ENCODE measurements at places on chromosomes 1 and 21.

DNA sequence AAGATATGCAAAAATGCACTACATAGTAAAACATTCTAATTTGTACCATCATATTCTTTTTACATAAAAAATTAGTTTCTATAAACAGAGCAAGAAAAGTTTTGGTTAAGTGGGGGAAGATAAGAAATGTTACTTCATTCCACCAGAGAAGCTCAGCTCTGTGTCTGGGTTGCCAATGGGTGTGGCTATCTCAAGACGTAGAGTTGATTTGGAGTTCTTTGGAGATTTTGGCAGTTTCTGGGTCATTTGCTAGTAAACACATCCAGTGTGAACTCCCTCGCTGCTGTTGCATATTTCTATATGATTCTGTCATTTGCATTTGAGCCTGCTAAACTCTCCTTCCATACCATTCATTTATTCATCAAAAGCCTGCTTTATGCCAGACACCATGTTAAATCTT lies 7.2 kb downstream of the RGL1 start:
- no peak for DNase-seq

DNA sequence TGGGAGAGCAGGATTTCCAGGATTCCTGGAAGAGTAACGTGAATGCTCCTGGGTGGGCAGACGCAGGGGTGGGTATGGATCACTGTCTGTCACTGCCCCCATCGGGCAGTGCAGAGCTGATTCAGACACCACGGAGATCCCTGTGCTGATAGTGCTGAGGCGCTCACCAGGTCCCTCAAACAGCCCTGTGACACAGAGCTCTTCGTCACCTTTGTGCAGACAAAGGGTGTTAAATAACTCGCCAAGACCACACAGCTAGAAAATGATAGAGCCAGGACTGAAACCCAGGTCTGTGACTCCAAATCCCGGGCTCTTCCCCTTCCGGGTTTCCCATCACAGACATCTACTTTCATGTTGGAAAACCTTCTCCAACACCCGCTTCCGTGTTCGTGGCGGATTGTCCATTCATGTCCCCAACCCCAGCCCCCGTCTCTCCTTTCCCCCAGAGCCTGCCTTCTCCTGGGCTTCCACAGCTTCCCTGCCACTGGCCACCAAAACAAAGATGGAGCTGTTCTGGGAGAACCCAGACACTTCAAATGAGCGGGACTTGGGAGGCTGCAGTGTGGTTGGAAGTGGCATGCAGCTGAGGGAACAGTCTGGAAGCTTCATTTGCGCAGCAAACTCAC lies 2.6 kb downstream of the EFHD2 start:
- no peak for DNase-seq

- no peak for DNase-seq
These were observed 26.0 kb upstream of the BCL9 start for GRCh38 chr1:147515045-147515869.

DNA sequence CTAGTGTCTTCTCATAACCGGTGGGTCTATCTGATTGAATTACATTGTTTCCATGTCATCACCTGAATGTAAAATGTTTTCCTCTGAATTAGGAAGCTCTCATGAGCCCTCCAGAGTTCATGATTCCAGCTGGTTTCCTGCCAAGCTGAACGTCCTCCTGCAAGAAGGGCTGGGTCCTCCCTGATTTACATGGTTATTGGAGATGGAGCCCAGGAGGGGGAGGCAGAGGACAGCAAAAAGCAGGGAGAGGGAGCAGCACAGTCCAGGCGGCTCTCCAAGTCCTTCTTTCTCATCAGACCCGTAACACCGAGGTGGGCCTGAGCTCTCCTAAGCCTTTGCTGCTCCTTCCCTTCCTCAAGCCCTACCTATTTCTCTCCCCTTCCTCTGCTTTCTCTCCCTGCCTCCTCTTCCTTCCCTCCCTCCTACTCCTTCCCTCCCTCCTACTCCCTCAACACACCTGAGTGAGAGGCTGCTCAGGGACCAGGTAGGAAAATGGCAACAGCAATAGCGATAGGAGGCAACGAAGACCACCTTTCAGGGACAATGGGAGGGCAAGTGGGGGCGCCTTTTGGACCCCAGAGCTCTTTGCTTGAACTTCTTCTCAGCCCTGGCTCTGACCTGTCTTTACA lies 265.9 kb downstream of the PRDM2 start:
- DNase-seq, result no peak

DNA sequence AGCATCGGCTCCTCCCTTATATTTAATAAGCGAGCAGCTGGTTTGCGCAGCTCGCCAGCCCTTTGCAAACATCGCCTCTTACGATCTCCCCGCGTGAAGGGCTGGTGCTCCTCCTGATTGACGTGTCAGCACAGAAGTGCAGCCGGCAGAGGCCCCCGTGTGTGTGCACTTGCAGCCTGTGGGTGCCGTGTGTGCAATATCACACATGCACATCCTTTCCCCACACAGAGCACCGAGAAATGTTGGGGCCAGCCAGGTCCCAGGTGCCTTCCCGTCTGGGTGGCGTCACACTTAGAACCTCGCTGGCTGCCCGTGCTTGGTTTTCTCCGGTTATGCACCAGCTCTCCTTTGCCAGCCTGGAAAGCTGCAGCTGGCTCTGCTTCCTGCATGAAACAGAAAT lies 126.6 kb upstream of the AJAP1 start:
- DNase-seq, result no peak

GRCh38 chr21:29295066-29295650 lies 3.6 kb upstream of the BACH1 start:
- DNase-seq, result no peak

- no peak for DNase-seq
These were observed 1.5 kb upstream of the RASSF5 start for GRCh38 chr1:206505702-206506355.

- no peak for DNase-seq
These were observed 13.5 kb downstream of the SUSD4 start for GRCh38 chr1:223350361-223350908.

DNA sequence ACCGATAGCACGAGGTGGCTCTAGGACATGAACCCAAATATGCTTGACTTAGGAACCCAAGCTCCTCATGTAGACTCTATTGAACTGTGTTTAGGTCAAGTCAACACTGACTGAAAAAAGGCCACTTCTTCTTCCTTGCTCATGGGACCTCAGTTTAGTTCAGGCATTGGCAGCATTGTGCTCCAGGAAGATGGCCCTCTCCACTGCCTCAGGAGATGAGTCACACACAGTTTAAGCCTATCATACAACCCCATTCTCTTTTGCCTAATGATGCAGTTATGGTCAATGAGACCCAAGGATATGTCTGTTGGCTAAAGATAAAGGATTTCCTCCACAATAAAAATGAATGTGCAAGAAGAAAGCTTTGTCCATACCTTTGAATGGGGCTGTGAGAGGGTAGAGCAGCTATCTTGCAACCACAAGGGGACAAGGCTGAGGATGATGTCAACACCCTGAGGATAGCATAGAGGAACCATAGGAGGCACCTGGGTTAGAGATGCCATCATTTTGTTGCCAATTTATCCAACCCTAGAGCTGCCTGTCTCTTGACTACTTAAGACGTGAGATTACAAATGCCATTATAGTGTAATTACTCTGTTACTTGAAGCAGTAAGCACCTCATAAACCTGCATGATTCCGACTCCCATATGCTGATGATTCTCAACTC lies 3.0 kb upstream of the TRIM63 start:
- DNase-seq, result no peak

- DNase-seq, result no peak
These were observed 50.4 kb upstream of the ADAM30 start for GRCh38 chr1:119946724-119947123.

- DNase-seq, result no peak
These were observed 21.5 kb downstream of the SEMA6C start for GRCh38 chr1:151124763-151125403.

DNA sequence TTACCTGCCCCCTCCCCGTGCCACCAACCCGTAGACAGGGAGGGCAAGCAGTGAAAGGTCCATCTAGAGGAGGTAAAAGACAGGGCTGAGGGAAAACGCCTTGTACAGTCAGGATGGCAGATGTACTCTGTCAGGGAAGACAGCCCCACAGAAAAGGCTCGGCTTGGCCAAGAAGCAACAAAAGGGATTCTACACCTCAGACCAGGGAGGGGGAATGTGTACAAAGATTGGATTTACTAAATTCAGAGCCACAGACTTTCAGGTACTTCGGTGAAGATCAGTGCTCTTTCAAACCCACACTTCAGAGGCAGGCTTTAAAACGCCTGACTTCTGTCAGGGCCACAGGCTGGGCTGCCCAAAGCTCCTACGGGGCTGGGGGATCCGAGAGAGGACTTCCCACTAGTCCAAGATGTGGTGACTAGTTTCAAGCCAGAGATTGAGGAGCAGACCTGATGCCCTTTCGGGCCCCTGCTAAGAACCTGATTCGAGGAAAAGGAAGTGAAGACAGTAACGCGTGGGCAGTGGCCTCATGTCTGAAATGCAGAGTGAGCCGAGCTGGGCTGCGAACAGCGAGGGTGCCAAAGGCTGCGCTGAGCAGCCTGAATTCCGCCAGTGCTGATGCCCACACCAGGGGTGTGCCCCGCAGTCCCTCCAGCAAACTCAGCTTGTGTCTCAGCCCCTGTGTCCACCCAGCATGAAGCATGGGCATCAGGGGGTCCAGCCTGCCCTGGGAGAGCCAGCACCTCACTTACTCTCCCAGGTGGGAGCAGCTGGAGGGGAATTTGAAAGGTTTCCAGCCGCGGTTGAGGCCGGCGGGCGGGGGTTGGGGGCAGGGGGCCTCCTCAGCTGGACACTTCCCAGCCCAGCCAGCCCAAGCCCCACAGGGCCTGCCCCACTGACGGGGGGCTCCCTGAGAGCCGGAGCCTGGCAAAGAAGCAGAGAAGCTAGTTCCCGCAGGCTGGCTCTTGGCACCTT lies 36.2 kb downstream of the KIAA1614 start:
- no peak for DNase-seq

GRCh38 chr1:56223968-56224367 lies 355.4 kb downstream of the PLPP3 start:
- no peak for DNase-seq

DNA sequence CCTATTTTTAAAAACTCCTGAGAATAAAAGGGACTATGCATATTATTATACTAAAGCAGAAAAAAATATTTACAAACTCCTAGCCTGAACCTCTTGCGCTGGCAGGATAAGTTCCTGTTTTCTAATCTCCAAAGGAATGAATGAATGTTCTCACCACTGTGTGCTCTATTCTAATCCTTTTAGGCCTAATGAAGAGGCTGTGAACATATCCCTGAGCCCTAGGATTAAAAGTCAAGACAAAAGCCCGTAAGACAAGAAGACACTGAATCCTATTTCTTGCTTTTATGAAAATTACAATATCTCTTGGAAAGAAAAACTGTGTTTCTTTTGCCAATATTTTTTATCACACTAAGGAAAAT lies 317.5 kb downstream of the HHAT start:
- no peak for DNase-seq

- no peak for DNase-seq
These were observed 208.3 kb upstream of the C1orf174 start for GRCh38 chr1:4108331-4108730.

DNA sequence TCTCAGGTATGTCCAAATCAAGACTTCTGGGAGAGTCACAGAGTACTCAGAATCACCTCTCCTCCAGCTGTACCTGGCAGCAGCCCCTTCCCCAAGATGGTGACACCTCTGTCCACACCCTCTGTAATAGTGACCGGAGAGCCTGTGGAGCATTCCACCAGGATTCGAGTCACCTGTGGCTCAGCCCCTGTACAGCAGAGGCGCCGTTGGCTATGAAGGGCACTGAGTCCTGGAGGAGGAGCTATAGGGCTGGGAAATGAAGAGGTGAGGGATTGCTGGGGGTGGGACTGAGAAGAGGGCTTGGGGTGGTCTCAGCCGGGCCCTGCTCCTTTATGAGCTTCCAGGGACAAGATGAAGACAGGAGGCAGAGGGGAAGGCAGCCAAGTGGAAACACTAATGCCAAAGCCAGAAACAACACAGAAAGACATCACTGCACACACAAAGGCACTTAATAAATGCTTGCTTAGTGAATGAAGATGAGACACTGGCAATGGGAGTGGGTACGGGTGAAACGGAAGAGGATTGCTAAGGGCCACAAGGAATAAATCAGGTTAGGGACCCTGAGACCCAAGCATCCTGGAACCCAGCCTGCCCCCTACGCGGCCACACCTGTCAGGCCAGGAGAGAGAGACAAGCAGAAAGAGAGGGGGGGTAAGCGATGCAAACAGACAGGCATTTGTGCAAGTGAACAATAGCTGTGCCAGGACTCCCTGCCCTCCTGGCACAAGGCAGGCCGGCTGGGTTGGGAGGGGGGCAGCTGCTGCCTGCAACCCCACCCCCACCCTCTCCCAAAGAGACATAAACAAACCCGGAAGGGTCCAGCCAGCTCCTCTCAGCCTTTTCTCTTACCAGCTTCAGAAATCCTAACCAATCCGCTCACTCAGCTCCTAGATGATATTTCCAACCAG lies 3.9 kb downstream of the ARHGEF2 start:
- DNase-seq, result no peak

- DNase-seq, result no peak
These were observed 52.5 kb upstream of the SCYL3 start for GRCh38 chr1:169946206-169946605.

DNA sequence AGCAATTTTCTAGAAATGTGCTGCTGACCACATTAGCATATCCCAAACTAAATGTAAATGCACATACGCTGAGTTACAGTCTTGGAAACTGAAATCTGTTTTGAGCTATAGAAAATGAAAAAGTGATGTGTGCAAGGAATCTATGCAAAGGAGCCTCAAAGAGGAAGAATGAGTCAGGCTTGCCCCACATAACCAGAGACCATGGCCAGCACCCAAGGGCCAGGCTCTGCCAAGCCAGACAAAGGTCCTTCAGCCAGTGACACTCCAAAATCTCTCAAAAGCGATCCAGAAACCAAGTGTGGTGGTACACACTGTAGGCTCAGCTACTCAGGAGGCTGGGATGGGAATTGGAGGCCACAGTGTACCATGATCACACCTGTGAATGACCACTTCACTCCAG lies 195.2 kb downstream of the TOMM20 start:
- no peak for DNase-seq

DNA sequence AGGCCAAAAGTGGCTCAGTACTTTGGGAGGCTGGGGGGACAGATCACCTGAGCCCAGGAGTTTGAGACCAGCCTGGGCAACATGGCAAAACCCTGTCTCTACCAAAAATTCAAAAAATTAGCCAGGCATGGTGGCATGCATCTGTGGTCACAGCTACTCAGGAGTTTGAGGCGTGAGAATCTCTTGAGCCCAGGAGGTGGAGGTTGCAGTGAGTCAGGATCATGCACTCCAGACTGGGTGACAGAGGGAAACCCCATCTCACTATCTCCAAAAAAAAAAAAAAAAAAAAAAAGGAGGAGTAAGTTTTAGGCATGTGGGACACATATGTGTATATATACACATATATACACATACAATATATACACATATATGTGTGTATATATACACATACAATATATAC lies 165.3 kb upstream of the DPYD start:
- DNase-seq, result no peak

- DNase-seq, result no peak
These were observed 54.1 kb downstream of the KCNJ15 start for GRCh38 chr21:38310646-38311485.

- no peak for DNase-seq
These were observed 137.5 kb downstream of the GABPA start for GRCh38 chr21:25872271-25872670.

GRCh38 chr1:115640384-115640783 lies 1.4 kb upstream of the VANGL1 start:
- DNase-seq, result no peak

- no peak for DNase-seq
These were observed 199.1 kb downstream of the SLC45A1 start for GRCh38 chr1:8516793-8517556.

GRCh38 chr1:29361686-29362085 lies 125.4 kb downstream of the PTPRU start:
- no peak for DNase-seq
